ENCODE measurements at places on chromosomes 6 and 20.

DNA sequence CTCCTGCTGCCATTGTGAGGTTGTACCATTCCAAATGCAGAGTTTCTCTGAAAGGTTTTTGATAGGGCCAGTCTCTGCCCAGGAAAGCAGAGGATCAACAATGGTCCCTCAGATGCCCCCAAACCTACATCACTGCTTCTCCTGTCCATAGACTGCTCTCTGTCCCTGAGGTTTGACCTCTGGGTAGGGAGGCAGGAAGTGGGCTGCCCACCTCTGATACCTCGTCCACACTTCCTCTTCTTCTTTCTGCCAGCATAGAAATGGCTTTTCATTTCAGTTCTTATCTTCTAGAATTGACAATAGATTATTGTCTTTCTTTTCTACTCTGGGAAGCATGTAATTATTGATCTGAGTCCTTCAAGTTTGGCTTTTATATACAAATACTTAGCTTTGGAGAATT is 170.6 kb downstream of the TRMT11 start:
- DNase-seq: no peak

GRCh38 chr6:42281570-42281969 is 63.9 kb upstream of the MRPS10 start:
- no peak for DNase-seq

GRCh38 chr6:52534966-52535390 is 41.9 kb downstream of the TRAM2 start:
- no peak for DNase-seq

DNA sequence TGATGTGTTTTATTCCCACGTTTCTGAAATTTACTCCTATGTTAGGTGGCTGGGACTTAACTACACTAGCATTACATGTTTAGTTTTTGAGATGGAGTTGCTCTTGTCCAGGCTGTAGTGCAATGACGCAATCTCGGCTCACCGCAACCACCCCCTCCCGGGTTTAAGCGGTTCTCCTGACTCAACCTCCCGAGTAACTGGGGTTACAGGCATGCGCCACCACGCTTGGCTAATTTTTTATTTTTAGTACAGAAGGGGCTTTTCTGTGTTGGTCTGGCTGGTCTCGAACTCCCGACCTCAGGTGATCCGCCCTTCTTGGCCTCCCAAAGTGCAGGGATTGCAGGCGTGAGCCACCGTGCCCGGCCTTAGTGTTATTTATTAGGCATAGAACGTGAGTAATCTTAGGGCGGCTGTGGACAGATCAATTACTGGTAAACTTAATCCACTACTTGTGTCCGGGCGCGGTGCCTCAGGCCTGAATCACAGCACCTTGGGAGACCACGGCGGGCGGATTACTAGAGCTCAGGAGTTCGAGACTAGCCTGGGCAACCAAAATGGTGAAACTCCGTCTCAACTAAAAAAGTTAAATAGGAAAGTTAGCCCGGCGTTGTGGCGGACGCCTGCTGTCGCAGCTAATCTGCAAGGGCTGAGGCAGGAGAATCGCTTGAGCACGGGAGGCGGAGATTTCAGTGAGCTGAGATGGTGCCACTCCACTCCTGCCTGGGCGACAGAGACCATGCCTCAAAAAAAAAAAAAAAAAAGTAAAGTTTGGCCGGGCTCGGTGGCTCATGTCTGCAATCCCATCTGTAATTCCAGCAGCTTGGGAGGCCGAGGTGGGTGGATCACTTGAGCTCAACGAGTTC is 123.7 kb upstream of the BTN3A2 start:
- DNase-seq: no peak

All from NCI-H748 treated with DMSO at 0.1 percent for 48 hours (cell line).